ENCODE measurements at places on chromosomes 7 and 10.

GRCh38 chr10:114367351-114368056 is 36.8 kb downstream of the AFAP1L2 start:
- no peak for DNase-seq

DNA sequence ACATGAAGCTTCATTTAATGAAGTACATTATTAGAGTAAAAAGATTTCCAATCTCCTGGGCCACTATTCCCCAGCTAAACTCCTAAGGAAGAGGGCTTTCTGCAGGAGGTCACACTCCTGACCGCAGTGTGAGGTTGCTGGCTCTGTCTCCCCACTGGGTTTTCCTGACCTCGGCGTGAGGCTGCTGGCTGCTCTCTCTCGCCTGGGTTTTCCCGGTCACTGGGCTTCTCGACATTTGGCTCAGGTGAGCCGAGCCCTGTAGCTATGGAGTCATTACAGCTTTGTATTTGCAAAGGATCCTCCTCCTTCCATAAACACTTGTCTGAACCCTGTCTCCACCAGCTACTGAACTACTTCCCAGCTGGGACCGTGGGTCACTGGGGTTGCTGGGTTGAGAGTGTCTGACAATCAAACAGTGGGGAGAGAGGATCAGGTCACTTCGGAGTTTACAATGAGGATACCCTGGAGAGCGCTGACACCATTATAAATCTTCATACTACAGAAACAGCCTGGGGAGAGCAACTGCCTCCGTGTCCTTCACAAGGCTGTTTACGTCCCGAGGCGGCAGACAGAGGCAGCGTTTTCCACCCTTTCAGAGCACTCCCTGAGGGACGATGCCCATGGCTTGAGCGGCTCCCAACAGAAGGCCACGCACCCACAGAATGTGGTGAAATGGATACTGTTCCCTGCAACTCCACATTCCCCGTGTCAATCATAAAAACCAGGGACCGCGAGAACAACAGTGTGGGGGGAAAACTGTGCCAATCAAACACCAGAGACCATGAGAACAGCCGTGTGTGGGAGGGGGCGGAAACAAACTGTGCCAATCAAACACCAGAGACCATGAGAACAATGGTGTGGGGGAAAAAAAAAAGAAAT is 226.2 kb downstream of the ZMYND11 start:
- no peak for DNase-seq

DNA sequence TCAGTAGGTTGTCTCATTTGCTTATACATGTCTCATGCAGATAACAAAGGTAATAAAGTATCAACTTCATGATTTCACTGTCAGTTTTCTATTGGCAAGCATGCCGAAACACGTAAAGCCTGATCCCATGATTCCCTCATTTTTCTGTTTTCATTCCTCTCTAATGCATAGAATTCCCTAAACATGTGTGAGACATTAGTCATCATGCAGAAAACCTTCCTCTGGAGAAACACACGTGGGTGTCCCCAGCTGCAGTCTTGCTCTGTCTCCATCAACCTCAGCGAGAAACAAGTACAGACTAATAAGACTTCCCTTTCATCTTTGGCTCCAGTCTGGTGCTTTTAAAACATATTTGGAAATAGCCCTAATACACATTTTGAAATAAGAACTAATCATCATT is 432.7 kb upstream of the VSTM2A start:
- DNase-seq, result no peak

- DNase-seq, result no peak
These were observed 19.2 kb downstream of the CRPPA start for GRCh38 chr7:16402091-16402490.

DNA sequence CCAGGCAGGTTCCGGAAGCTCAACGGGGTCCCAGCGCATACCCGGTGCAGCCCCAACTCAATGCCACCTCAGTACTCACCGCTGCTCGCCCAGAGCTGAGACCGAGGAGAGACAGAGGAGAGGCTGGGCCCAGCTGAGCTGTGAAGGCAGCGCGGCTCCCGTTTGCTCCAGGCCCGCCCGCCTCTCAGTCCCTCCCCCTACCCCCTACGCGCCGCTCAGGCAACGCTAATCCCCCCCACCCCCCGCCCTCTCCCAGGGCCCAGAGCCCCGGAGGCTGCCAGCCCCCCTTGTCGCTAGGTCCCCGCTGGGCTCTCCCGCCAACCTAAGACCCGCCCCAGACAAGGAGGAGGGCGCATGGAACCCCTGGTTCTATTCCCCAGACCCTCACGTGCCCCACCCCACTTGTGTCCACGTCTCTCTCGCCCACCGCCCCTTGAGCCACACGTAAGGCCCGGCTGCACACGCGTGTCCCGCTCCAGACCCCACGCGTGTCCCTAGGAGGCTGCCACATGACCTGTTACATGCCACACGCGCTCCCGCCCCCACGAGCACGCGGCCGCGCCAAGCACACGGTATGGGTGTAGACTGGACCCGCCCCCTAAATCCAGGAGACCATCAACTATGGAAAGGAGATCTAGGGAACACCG is at the start of gene PSD:
Gene PSD, minus strand, starts transcription at position 164 of the 647 bp plus-strand sequence. CDS start 1,747 bp downstream, outside the sequence.
- no peak for DNase-seq

- DNase-seq, result peak; percentile 85
These were observed 543 bp downstream of the HMX3 start for GRCh38 chr10:123136221-123136805.

DNA sequence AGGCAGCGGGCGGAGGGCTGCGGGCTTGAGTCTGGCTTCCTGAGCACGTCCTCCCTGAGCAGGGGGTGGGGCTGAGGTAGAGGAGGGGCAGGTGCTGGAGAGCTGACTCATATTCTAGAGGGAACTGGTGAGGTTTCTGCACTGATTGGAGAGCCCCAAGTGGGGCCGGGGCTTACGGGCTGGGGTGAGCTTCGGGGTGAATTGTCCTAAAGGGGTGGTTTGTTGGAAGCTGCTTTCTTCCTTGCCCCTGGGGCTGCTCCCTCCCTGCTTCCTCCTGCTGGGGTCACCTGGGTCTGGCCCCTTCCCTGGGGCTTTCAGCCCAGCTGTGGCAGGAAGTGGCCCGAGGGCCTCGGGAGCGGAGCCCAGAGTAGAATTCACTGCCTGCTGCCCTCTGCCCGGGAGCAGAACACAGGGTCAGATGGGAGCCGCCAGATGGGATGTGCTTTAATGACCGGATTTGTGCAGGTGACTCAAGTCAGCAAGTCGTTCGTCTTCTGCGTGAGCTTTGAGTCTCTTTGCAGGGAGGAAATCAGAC is 48.6 kb downstream of the FAM20C start:
- no peak for DNase-seq

- DNase-seq, result no peak
These were observed 40.3 kb upstream of the EFCAB10 start for GRCh38 chr7:105621617-105622016.

DNA sequence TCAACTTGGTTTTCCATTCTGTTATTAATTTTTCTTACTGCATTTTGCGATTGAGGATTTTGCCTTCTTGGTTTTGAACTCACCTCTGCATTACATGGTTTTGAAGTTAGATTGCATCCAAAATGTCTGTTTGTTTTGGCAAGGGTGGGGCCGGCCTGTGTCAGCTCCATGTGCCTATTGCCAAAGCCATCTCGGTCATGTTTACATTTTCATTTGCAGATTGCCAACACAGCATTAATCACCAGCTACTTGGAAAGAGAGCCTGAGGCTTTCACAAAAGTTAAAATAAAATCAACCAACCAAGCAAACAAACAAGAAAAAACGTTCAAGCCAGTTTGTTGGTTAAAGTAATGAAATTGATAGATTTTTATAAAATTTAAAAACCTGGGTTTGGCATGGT is 695.8 kb downstream of the TYW1 start:
- no peak for DNase-seq

DNA sequence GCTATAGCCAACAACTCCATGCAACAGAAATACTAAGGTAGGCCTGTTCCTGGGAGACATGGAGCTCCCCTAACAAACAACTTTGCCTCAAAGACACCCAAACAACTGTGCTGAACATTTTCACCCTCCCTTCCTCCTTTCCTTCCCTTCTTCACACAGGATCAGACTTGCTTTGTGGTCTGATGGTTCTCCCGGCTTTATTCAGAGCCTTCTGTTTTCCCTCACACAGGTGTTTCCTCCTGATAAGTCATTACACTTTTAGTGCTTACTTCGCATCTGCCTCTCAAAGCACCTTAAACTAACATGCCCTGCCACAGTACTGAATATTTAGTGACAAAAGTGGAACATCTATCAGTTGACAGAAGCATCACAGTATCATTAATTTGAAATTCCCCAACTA is 56.3 kb upstream of the YAE1 start:
- DNase-seq, result no peak

DNA sequence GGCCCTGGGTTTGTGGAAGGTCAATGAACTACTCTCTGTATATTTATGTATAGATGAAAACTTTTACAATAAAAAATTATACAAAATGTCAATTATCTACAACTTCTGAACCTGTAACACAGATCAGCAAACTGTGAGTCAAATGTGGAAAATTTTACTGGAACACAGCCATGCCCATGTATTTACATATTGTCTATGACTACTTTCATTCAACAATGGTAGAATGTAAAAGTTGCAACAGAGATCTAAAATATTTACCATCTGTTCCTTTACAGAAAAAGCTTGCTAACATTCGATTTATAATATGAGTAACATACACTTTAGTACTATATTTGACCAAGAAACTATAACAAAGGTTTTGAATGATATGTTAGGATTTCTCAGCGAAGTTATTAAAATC is 481.6 kb downstream of the PARD3 start:
- no peak for DNase-seq

- DNase-seq, result no peak
These were observed 1.8 kb downstream of the DDIT4 start for GRCh38 chr10:72275351-72276012.

DNA sequence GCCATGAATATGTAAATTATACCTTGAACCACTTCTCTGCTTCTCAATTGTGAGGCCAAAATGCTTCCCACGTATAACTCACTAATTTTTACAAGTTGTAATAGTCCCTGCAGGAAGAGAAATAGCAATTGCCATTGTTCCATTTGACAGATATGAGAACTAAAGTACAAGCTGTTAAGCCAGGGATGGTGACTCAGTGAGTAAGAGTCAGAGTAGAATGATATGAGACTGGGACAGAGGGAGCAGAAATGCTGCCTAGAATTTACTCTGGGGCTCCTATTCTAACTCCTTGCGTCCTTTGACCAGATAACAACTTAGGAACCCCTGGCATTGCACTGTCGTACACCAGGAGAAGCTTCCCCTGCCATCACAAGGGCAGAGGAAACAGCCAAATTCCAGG is 45.1 kb upstream of the SEPTIN7 start:
- DNase-seq, result no peak

DNA sequence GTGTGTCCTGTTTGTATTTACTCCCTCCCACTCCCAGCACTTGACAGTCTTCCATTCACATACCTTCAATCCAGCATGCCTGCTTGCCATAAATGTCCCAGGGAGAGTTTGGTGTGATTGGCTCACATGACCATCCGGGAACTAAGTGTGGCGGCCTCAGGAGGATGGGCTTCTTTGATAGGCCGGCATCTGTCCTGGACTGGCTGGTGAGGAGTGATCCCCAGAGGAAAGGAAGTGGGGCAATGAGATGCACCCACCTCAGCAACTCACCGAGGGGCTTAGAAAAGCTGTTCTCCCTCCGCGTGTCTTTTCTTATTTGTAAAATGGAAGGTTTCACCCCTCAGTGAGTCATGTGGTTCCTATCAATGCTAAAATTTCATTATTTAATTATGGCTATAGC is 14.9 kb upstream of the EBF3 start:
- no peak for DNase-seq

GRCh38 chr7:140541513-140542227 is 62.4 kb upstream of the MKRN1 start:
- peak; percentile 70 for DNase-seq

- no peak for DNase-seq
These were observed 13.8 kb downstream of the FGL2 start for GRCh38 chr7:77185866-77186265.

DNA sequence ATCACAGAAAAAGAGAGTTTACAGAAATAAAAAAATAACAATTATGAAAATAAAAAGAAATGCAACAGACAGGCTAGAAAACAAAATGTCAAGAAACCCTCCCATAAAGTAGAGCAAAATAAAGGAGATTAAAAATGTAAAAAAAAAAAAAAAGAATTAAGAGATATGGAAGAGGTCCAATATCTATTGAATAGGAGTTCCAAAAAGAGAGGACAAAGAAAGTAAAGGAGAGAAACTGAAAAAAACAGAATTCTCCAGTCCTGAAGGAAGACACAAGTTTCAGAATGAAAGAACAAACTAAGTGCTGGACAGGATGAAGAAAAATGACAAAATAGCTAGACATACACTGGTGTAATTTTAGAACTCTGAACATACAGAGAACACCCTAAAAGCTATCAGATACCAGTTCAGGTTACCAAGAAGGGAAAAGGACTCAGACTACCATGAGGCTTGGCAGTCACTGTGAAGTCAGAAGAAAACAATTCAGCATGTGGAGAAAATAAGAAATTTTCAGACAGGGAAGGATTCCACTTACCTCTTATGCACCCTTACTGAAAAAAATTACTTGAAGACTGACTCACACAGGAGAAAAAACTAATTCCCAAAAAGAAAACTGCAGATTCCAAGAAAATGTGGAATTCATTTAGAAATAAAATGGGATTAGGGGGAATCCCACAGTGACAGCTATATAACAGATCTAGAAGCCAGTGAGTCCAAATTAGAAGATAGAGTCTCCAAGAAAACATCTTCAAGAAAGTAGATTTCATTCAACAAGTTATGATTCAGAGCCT is 40.4 kb upstream of the ABLIM1 start:
- DNase-seq, result no peak

DNA sequence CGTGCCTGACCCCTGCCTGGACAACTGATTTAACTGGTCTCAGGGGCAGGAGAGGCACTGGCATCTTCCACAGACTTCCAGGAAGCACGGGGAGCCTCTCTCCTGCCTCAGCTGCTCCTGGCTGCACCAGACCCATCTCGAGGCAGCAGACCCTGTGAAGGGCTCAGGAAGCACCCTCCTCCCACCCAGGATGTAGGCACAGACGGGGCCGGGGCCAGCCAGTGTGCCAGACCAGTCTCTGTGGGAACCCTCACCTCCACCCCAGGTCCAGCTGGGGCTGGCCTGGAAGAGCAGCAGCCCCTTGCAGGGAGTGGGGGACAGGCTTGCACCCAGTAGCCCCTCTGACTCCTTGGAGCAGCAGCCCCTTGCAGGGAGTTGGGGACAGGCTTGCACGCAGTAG is 56.3 kb downstream of the RASGEF1A start:
- peak; percentile 72 for DNase-seq

DNA sequence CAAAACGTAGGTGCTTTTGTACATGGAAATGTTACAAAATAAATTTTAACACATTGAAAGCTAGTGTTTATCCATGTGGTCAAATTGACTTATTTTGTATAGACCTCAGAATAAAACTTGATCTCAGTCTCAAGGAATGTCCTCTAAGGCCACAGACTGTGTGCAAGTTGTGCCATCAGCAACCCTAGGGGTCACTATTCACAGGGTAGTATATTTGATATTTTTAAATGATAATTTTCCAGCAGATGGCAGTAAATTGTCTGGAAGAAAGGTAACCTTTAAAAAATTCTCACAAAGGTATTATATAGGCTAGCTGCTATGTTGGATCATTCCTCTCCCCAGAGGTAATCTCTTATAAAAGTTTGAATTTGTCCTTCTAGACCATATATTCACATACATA is 12.9 kb upstream of the SNX10 start:
- no peak for DNase-seq

GRCh38 chr10:60521974-60522405 is 132.3 kb upstream of the ANK3 start:
- no peak for DNase-seq

Data from upper lobe of left lung (tissue), 6 donors.